Esophagus muscularis mucosa (tissue), 4 donors: ENCODE measurements at places on chromosomes 1 and 21. TPM values are rescaled to one million over a fixed set of nuclear protein-coding genes. Genes with fewer than 3 reads are reported as not detected.

- DNase-seq, result no peak
Observed at GRCh38 chr1:25991937-25992688, 5.8 kb downstream of the PAFAH2 start.

DNA sequence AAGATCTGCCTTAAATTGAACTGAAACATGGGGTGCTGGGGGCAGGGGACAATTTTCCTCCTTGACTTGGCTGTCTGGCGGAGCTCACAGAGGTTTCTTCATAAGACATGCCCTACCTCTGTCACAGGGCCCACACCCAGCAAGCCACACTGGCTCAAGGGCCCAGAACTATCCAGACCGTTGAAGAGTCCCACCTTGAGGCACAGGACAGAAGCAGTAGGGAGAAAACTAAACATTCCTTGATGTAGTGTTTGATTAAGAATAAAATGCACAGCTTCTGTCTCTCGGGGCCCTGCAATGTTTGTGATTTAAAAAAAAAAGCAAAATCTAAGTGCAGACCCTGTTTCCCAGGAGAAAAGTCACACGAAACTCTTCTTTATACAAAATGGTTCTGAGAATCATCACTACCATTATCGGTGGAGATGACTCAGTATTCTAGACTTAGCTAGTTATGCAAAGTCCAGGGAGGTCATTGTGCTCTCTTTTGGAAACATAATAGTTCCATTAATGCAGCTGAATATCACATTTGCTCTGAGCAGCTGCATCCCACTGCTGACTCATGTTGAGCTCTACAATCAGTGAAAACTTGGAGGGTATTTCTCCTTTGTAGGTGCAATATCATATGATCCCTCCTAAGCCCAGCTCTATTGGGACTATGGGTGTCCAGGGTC is 53.6 kb upstream of the DIRAS3 start:
- DNase-seq, result peak; percentile 68

The PRAMEF25 gene
- total RNA-seq, result not detected

DNA sequence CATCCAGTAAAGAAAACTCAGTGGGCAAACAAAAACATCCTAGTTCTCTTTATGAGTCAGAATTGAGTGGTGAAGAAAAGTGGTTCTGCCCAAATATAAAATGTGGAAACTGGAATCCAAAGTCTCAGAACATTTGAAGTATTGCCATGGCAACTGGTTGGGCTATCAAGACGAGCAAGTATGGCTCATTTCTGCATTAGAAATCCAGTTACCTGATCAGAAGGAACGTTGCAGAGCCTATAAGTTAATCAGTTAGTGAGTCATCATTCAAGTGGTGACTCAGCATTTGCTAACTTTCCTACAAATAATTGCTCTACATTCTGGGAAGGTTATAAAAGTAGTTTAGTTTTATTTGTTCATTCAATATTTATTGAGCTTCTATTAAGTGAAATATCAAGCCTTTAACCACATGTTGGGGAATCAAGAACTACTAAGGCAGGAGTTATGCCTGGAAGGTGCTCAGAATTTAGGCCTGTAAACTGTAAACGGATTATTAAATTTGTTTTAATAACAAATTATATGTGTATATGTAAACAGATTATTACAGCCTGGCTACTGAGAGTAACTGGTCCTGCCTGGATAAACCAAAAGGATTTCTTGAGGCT is 104.3 kb downstream of the PAPPA2 start:
- no peak for DNase-seq

- DNase-seq, result peak; percentile 50
Observed at GRCh38 chr21:46063227-46063626, 34.7 kb upstream of the COL6A2 start.

The FALEC gene
- not detected for total RNA-seq

DNA sequence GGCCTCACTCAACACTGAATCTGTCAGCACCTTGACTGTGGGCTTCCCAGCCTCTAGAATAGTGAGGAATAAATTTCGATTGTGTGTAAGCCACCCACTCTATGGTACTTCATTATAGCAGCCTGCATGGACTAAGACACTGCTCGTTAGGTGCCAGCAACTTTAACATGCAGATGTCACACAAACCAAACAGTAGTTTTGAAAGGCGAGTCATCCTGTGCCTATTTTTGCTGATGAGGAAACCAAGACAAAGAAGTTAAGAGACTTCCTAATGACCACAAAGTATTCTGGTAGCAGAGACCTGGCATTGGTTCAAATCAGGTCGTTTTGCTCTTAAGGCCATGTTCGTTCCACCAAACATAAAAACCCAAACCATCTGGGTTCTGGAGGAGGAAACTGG is 42.9 kb downstream of the BATF3 start:
- peak; percentile 57 for DNase-seq

DNA sequence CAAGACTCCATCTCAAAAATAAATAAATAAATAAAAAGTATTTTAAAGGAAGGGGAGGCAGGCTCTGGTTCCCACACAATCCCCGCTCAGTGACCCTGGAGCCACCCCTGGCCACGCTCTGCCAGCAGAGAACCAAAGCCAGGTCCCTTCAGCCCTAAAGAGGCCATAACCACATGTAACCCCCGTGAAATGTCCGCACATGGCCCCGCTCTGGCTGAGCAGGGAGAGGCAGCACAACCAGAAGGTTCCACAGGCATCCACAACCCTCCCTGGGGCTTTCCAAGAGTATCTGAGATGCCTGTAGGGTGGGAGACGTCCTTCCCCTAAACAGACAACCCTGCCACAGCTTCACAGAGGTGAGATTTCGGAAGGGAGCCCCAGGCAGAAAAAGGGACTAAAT is 1.4 kb upstream of the ARF1 start:
- DNase-seq, result no peak

GRCh38 chr1:45686015-45686287 is 382 bp downstream of the GPBP1L1 start:
- peak; percentile 92 for DNase-seq

DNA sequence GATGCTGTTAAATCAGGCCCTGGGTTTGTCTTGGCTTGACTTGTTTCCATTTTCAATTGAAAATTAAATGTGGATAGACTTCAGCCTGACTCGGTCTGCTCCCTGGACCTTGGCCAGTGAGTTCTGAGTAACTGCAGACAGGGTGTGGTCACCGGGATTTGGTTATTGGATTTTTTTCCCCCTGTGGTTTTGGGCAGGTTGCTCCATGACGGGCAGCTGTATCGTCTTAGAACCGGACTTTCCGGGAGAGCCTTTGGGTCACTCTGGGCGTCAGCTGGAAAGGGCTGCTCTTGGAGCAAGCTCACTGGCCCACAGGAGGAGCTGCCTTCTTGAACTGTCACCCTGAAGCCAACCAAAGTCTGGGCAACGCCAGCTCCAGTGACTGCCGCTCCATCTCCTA is 75.0 kb downstream of the CLIC6 start:
- no peak for DNase-seq

DNA sequence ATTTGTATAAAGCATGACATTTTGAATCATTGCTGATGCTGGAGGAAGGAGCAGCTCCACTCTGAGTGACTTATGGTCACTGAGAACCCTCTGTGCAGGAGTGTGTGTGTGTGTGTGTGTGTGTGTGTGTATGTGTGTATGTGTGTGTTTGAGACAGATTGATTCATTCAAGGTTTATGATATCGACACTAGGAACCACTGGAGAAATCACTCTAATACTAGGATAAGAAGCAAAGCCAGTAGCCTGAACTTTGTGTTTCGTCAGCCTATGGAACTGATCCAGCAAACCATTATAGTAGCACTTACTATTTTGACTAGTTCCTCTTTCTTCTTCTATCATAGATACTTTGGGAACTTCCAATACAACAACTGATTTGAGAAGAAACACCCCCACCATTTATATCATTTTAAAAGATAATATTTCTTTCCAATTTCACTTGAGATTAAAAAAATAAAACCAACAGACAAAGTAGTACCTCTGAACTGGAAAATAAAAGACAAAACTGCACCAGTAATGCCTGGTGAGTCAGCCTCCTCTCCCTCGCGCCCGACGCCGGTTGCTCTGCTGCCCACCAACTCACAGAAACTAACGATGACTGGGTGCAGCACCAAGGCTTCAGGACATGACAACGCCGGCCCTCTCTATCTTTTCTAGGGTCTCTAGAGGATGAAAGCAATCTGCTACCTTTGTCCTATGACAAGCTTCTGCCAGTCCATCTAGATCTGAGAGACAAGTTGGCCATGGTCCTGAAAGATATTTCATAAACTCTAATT is 20.9 kb downstream of the SLAMF1 start:
- DNase-seq, result peak; percentile 55

- DNase-seq, result no peak
Observed at GRCh38 chr1:229167318-229167717, 103.6 kb upstream of the RAB4A start.

- DNase-seq, result no peak
Observed at GRCh38 chr1:108590957-108591356, 31.1 kb downstream of the EEIG2 start.

DNA sequence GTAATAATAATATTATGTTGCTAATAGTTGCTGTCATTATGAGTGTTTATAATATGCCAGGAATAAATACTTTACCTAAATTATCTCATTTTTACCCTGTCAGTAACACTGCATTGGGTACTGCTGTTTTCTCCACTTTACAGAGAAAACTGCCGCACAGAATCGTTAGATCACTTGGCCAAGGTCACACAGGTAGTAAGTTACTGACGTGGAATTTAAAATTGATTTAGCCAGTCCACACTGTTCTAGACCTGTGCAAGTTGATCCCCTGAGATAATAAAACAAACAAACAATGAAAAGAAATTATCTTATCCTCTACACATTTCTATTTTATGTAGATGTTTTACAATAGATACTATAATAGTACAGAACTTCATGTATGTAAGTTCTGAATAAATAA is 174.1 kb downstream of the ROR1 start:
- DNase-seq, result no peak

The POLR3GL gene
- 29.0 TPM for total RNA-seq

GRCh38 chr1:163870666-163871065 is 548.9 kb downstream of the NUF2 start:
- no peak for DNase-seq

- no peak for DNase-seq
Observed at GRCh38 chr1:228413241-228414010, 3.2 kb downstream of the TRIM17 start.

The HENMT1 gene
- 1.8 TPM for total RNA-seq

The TAGLN2 gene
- total RNA-seq, result 187 TPM

DNA sequence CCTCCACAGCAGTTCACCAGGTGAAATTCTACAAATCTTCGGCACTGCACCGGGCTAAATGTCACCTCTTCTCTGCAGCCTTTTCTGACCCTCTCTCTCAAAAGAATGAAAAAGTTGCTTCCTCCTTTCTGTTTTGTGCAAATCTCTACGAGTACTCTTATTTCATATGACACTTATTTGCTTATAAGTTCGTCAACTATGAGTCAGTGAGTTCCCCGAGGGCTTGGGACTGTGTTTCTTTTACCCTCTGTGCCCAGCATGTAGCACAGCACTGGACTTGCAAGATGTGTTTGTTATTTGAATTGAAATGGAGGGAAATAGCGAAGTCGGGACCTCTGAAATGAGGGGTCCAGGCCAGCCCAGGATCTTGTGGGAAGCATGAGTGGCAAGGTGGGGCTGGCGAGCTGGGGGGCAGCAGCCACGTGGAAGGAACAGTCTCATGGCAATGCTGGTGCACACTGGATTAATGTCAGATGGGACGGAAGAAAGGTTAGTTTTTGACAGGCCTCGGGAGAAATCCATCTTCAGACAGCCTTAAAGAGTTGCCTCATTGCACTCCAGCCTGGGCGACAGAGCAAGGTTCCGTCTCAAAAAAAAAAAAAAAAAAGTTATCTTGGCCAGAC is 6.2 kb downstream of the SLC6A9 start:
- no peak for DNase-seq

The ZNF593OS gene
- total RNA-seq, result not detected

The SMYD3 gene
- 13.3 TPM for total RNA-seq

The CCDC185 gene
- total RNA-seq, result not detected

The LCA5L gene
- total RNA-seq, result 2.4 TPM

DNA sequence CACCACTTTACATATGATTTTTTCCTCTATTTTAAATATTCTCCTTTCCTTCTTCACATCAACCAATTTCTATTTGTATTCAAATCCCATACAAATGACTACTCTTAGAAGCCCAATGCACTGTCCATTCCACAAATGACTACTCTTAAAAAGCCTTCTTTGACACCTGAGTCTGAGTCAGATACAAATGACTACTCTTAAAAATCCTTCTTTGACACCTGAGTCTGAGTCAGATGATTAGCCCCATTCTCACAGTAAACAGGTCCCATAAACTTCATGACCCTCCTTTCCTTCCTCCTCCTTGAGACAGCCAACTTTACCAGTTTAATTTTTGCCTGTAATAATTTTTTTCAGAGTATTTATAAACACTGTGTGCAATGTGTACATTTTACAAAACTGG is 231.3 kb upstream of the USP25 start:
- DNase-seq, result no peak

The HSPA6 gene
- 2.8 TPM for total RNA-seq

DNA sequence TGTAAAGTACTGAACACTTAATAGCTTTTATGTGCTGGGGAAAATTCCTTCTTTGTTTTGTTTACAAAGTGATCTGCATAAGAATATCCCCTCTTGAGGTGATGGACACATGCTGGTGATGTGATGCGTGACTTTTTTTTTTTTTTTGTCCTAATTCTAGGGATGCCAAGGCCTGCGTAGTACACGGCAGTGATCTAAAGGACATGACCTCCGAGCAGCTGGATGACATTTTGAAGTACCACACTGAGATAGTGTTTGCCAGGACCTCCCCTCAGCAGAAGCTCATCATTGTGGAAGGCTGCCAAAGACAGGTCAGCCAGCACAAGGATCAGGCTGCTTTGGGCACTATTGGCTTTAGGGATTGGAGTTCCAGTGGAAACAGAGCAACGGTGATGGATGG is 24.7 kb downstream of the ATP1A1 start:
- no peak for DNase-seq

GRCh38 chr1:37609994-37610393 is 14.3 kb upstream of the GNL2 start:
- DNase-seq, result no peak

The HJV gene
- not detected for total RNA-seq

The FNDC10 gene
- total RNA-seq, result 1.9 TPM

GRCh38 chr1:2466270-2466665 is 9.8 kb upstream of the PLCH2 start:
- no peak for DNase-seq

The KIF21B gene
- 1.6 TPM for total RNA-seq

The DIO1 gene
- total RNA-seq, result not detected

GRCh38 chr1:246709835-246710234 is 14.4 kb upstream of the SCCPDH start:
- DNase-seq, result no peak

DNA sequence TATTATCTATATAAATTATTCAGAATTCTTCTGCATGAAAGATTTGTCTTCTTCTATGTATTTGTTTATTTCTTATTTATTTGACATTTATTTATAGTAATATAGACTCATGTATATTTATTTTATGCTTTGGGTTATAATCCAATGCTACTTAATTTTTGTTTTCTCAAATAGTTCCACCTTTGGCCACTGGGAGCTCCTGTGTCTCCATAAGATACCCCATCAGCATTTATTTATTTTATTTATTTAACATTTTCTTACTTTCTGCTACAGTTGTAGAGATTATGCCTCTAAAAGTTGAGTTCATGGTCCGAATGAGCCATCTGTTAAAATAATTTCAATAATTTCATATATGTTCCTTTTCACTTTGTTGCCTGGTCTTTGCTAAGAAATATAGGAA is 289.4 kb downstream of the ADGRL2 start:
- DNase-seq, result no peak

- no peak for DNase-seq
Observed at GRCh38 chr1:241081473-241081872, 275.5 kb downstream of the RGS7 start.

The CNR2 gene
- 0.17 TPM for total RNA-seq

GRCh38 chr1:183091181-183091580 is 68.0 kb downstream of the LAMC1 start:
- DNase-seq, result no peak
